ENCODE measurements at places on chromosomes 2 and 18.

GRCh38 chr18:33653231-33653630 is 75.2 kb downstream of the ASXL3 start:
- DNase-seq, result no peak

GRCh38 chr2:207203056-207203455 is 37.3 kb upstream of the KLF7 start:
- no peak for DNase-seq

DNA sequence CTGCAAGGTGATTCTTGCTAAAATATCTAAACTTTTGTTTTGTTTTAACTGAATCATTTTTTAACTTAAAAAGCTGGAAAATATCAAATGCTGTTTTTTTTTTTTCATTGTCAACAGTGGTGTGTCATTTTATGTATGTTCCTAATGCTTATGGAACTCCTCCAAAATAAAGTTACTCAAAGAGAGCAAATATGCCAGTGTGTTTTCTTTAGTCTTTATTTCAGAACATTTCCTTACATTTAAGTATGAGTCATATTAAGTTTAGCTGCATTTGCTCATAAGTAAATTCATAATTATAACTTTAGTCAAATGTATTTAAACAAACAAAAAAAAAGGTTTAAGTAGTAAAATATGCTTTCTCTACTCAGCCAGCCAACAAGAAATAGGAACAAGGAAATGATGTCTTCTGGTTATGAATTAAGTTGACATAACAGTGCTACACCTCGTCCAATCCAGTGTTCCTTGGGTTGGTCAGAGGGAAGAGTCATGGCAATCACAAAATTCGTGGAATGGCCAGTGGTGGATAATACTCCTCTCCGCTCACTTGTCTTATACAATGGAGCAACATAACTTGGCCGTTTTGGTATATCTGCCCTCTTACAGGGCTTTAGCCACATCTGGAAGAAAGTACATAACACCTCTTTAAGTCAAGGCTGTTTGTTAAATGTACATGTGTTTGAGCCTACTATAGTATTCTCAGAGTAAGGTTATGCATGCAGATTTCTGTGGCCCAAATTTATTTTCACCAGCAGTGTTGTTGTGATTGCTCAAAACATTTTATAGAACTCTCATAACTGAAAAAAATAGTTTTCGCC is 80.7 kb downstream of the SLC39A10 start:
- DNase-seq, result no peak

DNA sequence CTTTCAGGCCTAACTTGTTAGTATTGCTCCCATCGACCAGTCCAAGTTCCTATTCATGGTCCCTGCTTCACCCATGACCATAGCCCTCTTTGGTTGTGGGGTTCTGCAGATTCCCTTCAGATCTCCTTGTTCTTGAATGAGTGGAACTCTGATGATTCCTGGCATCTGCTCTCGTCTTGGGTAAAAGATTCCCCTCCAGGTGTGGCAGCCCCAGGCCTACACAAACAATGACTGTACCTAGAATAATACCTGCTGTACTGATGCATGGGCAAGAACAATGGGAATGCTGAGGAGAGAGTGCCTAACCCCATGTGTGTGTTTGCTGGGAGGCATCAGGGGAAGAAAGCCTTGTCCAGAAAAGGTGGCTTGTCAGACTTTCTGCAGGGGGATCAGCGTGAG is 39.2 kb upstream of the MRPL19 start:
- no peak for DNase-seq

GRCh38 chr2:151518802-151519201 is 109.1 kb downstream of the RIF1 start:
- DNase-seq, result no peak

DNA sequence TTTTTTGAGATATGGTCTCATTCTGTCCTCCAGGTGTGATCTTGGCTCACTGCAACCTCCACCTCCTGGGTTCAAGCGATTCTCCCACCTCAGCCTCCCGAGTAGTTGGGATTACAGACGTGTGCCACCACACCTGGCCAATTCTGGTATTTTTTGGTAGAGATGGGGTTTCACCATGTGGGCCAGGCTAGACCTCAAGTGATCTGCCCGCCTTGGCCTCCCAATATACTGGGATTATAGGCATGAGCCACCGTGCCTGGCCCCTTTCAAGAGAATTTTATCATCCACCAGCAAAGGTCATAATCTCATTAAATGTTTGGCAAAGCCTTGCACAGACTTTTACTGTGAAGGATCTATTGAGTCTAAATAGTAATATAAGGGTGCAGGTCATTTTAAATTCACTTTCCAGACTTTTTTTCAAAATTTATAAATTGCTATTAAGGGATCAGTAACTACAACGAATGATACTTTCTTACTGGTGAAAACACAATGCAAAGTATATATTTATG is 2.5 kb downstream of the HADHA start:
- no peak for DNase-seq

DNA sequence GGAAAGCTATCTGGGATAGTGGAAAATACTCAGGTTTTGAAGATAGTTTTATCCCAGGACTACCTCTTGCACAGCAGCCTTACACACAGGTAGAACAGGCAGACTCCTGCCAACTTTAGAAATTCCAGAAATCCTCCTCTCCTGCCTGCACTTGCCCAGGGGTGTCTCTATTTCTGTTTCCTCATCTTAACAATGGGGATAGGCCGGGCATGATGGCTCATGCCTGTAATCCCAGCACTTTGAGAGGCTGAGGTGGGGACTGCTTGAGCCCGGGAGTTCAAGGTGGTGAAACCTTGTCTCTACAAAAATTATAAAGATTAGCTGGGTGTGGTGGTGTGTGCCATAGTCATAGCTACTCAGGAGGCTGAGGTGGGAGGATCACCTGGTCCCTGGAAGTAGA is 117.0 kb upstream of the ARL5A start:
- DNase-seq, result no peak

- DNase-seq, result no peak
Measured at GRCh38 chr2:233692648-233693047, at the start of gene UGT1A6. UGT1A6 (plus strand) TSS chr2:233692890; CDS start chr2:233693005, 115 bp downstream.

GRCh38 chr2:64742678-64743077 is 89.0 kb upstream of the SERTAD2 start:
- no peak for DNase-seq

DNA sequence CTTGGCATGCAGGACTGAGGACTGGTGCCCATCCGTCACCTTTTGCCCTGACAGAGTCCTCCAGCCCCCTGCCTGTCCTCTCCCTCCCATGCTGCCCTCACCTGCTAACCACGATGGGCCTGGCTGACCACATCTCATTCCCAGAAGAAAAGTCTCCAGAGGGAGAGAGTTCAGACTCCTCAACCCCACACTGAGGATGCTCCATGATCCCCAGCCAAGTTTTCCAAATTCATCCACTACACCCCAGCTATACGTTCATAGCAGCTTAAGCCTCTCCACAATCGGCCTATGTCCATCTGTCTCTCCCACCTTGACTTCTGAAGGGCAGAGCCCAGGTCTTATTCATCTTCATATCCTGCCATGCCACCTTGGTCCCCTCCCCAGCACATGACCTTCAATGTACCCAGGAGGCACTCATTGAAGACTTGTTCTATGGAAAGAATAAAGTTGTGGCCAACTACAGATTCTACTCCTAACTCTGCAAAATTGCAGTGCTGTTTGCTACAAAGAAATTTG is 115.6 kb upstream of the ID2 start:
- DNase-seq, result no peak

DNA sequence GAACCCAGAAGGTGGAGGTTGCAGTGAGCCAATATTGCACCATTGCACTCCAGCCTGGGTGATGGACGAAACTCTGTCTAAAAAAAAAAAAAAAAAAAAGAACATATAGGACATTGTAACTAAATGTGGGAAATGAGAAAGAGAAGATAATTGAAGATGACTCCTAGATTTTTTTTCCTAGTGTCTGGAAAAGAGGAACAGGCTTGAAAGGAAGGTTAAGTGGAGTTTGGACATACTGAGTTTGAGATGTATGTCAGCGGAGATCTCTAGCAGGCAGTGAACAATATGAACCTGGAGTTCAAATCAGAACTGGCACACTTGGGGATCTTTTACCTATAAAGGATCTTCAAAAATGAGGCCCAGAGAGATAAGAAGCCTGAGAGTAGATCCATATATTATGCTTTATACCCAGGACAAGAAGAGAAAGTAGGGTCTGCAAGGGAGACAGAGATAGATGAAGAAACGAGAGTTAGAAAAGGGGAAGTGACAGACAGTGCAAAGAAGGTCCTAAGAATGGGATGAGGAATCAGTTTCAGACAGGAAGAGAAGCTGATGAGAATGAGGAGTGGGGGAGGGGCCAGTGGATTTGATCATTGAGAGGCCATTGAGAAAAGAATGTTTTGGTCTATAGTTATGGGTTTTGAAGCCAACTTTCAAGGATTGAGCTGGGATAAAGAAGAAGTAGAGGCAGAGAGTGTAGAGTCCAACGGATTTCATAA is 46.9 kb upstream of the CD28 start:
- DNase-seq, result no peak

DNA sequence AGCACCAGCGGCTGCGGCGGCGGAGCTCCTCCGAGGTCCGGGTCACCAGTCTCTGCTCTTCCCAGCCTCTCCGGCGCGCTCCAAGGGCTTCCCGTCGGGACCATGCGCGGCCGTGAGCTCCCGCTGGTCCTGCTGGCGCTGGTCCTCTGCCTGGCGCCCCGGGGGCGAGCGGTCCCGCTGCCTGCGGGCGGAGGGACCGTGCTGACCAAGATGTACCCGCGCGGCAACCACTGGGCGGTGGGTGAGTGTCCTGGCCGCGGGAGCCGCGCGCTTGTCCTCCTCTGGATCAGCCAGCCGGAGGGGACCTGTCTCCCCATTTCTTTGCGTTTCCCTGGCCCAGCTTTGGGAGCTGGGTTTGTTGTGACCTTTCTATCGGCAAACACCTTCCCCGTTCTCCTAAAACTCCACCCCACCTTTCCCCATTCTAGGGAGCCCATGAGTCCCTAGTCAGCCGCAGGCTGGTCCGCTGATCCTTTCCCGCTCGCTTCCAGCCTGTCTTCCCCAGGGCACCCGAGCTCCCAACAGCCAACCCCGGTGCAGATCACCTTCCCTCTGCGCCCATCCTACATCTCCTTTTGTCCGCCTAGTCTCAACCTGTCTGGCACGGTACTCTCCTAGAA is 316 bp downstream of the GRP start:
- peak; percentile 34 for DNase-seq

DNA sequence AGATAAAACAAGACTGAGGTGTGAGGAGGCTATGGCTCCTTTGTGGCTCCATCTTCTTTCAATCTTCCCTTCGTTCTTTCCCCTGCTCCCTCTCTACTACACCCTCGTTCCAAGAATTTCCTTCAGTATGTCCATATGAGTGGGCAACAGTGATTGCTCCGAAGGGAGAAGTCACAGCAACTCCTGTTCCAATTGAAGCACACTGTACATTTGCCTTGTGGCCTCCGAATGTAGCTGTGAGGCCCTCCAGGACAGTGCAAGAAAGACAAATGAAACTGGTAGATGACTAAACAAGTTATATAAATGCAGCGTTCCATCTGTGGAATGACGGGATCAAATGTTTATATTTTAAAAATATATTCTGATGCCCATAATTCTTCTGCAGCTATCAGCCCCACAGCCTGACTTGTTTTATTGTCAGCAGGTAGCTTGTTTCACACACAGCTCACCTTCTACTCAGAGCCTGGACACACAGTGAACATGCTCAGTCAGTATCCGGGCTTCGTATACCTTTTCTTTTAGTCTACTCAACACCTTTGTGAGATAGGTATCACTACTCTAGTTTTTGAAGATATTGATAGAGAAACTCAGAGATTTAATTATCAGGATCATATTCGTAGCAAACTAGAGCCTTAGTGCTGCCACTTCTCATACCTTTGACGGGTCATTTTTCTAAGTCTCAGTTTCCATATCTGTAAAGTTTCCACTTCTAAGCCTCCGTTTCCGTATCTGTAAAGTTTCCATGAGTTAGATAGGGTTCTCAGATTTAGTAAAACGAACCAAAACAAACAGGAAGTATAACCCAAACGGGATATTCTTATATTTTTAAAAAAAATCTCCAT is 216.7 kb upstream of the STON1 start:
- DNase-seq, result no peak

- DNase-seq, result no peak
Measured at GRCh38 chr18:35905436-35905835, 67.0 kb upstream of the RMP24 start.

DNA sequence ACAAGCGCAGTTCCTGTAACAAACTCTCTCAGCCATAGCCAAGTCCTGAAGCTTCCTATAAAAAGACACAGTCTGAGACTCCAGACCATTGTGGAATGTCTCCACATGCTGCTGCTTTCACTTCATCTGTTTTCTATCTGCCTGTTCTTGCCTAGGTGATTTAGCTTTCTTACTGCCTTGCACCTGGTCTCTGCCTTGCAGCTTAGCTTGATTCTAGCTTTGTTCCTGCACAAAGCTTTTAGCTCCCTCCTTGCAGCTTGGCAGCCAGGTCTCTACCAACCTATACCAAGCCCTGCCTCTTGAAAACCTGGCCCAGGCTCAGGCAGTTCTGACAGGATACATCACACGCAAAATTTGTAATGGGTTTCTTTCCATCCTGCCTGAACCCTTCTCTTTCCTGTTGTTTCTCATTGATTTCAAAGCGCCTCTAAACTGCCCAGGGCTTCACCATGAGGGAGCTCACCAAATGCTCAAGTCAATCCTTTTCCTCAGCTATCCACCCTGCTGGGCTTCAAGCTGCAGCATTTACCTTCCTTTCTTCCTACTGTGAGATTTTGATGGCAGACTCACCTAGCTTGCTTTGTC is 941.3 kb upstream of the NXPH2 start:
- no peak for DNase-seq

DNA sequence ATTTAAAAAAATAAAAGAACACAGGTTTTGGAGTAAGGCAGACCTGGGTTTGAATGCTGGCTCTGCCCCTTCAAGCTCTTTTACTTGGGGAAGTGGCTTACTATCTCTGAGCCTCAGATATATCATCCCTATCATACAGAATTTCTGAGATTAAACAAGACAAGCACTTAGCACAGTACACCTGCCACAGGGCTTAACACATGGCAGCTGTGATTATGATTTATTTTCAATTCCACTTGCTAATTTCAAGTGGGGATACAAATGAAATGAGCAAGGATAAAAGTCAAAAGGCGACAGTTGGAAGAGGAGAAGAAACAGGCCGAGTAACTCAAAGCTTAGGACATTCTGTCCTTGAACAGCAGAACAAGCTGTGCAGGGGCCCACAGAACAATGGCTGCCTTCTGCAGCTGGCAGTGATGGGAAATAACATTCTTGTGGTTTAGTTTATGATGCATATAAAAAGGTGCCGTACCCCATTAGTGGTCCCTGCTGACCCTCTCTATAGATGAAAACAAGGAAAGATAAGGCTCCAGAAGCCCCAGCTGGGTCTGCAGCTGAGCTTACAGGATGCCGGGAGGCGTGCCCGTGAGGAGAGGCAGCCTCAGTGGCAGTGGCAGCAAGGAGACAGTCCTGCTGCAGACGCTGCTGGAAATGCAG is 45.3 kb downstream of the KIF3C start:
- DNase-seq, result peak; percentile 84

DNA sequence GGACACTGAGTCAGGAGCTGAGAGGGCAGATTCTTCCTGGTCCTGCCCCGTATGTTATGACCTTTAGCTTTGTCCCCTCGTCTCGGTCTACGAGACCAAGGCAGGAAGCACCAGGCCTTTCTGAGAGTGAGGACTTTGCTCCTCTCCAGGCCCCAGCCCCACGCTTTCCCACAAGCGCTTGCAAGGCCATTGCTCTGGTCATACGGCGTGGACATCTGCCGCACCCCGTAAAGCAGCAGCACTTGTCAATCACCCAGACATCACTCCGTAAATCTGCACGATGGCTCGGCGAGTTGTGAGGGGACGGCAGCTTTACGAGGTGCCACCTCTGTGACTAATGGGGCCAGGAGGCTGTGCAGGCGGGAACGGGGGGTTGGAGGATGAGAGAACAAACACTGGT is 100.8 kb upstream of the TWIST2 start:
- DNase-seq, result no peak

- DNase-seq, result peak; percentile 86
Measured at GRCh38 chr2:134119713-134120405, 134.0 kb upstream of the MGAT5 start.

- DNase-seq, result no peak
Measured at GRCh38 chr2:99403524-99403923, 66.3 kb downstream of the EIF5B start.
